Activated CD4-positive, alpha-beta memory T cell treated with anti-CD3 and anti-CD28 coated beads for 36 hours (primary cell): ENCODE measurements at places on chromosomes 7 and 10.

DNA sequence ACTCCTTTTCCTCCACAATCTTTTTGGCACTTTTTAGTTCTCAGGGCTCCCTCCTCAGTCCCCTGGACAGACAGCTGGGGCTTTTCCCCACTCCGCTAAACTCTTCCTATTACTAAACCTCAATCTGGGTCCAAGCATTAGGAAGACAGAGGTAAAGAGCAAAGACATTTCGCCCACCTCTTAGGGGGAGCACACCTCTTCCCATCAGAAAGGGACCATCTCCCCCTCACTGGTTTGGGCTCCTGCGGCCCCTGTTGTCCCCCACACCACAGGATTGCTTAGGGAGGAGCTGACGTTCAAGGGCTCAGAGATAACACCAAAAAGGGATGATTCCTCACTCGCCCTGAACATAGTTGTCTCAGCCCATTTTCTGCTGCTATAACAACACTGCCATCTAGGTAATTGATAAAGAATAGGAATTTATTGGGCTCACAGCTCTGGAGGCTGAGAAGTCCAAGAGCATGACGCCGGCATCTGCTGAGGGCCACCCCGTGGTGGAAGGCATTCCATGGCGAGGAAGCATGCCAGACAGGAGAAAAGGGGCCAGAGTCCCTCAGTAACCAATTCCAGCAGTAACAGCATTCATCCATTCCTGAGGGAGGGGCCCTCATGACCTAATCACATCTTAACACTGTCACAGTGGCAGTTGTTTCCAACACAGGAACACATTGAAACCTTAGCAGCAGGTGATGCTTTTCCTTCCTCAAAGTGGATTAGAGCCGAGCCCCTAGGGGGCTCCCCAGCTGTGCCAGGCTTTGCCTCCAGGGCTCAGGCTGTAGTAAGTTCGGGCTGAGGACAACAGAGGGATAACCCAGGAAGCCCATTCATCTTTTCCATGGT lies 209.6 kb downstream of the EBF3 start:
- DNase-seq, result no peak

DNA sequence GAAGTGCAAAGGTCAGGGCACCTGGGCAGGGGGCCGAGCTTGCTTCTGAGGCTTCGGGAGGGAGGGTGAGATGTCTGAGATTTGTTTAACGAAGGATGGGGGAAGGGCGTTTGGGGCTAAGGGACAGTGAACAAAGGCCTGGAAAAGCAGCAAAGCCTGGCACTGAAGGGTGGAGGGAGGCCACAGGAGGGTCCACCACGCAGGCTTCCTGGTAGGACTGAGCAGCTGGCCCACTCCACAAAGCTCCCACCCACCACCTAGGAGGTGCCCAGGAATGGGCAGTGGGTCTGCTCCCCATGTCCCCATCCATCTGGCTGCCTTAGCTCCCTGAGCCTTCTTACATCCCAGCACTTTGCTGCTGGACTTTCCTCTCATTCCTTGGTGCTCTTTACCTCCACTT lies 39.4 kb upstream of the CXCL12 start:
- DNase-seq, result no peak

DNA sequence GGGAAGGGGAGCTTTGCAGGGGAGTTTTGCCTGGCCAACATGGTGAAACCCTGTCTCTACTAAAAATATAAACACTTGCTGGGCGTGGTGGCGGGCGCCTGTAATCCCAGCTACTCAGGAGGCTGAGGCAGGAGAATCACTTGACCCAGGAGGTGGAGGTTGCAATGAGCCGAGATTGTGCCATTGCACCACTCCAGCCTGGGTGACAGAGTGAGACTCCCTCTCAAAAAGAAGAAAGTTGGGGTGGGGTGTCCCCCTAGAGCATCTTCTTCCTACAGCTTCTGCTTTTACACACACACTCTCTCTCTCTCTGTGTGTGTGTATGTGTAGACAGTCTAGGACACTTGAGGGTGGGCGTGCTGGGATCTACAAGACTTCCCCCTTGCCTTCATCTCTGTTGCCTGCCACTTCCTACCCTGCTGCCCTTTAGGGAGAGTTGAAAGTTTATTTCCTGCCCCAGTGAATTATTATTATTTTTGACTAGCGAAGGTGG lies 21.7 kb downstream of the PLAU start:
- DNase-seq, result no peak

DNA sequence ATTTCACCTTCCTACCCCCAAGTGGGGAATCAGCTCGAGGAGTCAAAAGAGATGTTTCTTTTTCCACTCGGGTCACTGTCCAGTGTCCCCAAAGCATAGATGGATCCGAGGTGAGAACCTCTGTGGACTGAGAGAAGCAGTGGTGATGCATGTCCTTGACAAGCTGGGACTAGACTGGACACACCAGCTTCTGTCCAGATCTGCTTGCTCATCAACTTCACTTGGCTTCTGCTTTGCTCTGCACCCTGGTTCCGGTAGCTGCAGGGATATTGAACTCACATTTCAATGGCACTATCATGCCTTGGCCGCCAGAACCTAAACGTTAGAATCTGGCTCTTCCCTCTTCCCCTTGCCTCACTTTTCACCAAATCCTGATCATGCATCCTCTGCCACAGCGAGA lies 50.3 kb upstream of the CXCL12 start:
- DNase-seq, result no peak

- no peak for DNase-seq
These were observed 525.2 kb downstream of the GFRA1 start for GRCh38 chr10:115747811-115748210.

- DNase-seq, result peak; percentile 44
These were observed 63.3 kb downstream of the RASGEF1A start for GRCh38 chr10:43203448-43204041.

DNA sequence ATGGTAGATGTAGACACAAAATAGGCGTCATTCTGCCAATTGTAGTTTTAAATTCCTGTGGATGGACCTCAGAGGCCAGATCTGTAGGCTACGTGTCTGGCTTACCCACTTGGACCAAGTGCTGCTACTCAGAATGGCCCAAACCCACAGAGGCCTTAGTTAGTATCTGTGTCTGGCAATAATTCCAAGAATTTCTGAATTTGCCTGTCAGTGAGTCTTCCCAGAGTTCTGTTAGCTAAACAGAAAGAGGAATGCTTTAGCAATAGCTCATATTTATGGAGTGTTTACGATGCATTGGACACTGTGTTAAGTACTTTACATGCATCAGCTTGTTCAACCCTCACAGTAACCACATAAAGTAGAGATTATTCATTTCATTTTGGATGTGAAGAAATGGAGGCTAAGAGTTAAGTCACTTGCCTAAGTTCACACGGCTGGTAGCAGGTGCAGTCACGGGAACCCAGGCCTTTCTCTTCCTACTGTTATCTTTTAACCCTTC lies 231.8 kb downstream of the PTEN start:
- DNase-seq, result no peak

- no peak for DNase-seq
These were observed 402.2 kb downstream of the ANKRD7 start for GRCh38 chr7:118626739-118627138.

- DNase-seq, result no peak
These were observed 48.2 kb downstream of the EZH2 start for GRCh38 chr7:148835854-148836253.

GRCh38 chr7:1325246-1325645 lies 92.6 kb downstream of the UNCX start:
- no peak for DNase-seq

DNA sequence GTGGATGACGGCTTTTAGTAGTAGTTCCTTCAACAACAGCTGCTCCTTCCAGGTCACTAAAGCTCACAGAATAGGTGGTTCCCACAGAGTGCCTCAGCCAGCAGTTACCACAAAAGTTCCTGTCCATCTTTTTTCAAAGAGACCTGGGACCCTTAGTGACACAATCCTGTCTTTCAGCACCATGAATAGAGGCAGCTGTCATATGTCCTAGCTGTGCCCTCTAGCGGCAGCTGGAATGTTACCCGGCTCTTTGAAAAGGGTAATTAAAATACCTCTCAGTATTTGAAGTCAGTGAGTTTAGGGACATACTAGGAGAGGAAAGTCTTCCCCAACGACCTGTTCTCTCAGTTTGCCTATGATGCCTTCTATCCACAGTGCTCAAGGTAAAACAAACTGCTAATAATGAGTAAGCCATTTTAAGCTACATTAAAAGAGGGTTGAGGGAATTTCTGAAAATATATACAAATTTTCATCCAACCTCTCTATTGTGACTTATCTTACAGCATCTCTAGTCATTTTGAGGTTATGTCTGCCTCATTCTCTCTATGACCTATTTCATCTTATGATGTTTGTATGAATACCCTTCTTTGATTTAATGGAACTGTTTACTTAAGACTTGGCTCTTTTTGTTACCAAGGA lies 290.8 kb downstream of the NXPH1 start:
- peak; percentile 19 for DNase-seq

DNA sequence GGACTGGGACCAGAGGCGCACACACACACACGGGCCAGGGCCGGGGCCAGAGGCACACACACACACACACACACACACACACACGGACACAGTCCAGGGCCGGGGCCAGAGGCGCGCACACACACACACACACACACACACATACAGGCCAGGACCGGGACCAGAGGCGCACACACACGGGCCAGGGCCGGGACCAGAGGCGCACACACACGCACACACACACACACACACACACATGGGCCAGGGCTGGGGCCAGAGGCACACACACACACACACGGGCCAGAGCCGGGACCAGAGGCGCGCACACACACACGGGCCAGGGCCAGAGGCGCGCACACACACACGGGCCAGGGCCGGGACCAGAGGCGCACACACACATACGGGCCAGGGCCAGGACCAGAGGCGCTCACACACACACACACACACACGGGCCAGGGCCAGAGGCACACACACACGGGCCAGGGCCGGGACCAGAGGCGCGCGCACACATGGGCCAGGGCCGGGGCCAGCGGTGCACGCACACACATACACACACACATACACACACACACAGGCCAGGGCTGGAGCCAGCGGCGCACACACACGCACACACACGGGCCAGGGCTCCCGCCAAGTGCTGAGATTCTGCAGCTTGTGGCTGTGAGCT lies 268.8 kb downstream of the ELFN1 start:
- DNase-seq, result no peak

DNA sequence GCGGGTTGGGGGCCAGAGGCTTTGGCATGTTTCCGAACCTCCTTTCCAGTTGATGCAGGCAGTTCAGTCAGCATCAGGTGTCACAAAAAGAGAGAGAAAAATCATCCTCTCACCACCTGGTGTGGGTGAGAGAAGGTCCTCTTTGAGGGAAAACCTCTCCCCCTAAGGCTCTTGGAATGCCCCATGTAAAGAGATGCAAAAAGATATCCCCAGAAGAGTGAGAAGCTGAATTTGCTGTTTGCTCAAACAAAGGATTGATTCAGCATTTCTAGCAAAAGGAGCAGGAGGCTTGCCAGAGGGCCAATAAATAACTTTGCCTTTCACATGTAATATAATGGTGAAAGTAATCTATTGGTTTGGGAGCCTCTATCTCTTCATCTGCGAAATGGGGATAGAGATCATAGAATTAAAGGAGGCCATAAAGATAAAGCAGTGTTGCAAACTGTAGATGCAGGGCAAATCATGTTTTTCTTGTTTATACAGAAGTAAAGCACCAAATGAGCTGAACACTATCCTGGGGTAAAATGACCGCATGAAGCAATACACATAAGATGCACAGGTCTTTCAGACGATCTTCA lies 425.9 kb downstream of the LRMDA start:
- no peak for DNase-seq

- DNase-seq, result no peak
These were observed 8.2 kb downstream of the TMEM270 start for GRCh38 chr7:73869011-73869798.

DNA sequence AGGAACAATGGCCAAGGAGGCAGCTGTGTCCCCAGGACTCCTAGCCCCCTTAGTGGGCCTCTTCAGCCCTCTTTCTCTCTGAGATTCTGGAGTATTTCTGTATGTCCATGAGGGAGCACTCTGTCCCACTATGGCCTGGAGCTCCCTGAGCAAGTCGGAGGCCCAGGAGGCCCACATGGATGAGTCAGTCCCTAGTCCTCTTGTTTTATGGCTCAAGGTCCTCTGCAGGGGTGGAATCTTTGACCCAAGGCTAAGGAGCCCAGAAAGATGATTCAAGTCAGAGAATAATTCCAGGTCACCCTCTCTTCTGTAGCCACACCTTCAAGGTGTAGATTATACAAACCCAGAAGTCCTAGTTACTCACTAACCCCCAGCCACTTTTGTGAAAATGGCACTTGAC lies 125.6 kb downstream of the PLXNA4 start:
- no peak for DNase-seq

- no peak for DNase-seq
These were observed 7.7 kb downstream of the CHPF2 start for GRCh38 chr7:151239837-151240459.

DNA sequence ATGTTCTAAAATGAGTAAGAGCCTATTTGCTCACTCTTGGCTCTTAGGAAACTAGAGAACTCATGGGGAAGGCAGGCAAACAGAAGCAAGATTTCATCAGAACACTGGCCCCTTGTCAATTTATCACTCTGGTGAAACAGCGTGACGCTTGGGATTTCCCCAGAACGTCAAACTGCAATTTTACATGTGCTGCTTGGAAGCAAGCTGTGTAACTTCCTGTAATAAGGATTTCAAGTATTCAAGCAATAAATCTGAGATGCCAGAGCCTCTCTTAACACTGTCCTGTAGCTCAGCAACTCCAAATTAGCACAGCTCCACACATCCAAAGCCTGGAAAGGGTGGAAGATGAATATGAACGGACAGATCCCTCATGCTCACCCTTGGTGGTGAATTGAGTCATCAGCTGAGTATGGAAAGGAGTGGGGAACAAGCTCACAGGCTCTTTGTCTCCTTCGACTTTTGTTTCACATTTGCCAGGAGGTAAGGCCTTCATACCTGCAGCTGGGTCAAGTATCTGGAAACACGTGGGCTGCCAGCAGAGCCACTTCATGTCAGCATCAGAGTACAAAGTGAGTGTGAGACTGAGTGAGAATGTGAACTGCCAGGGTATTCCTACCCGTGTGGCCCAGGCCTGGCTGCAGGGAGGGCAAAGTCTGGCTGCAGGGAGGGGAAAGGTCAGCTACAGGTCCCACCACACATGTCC lies 140.4 kb upstream of the NAMPT start:
- peak; percentile 91 for DNase-seq

DNA sequence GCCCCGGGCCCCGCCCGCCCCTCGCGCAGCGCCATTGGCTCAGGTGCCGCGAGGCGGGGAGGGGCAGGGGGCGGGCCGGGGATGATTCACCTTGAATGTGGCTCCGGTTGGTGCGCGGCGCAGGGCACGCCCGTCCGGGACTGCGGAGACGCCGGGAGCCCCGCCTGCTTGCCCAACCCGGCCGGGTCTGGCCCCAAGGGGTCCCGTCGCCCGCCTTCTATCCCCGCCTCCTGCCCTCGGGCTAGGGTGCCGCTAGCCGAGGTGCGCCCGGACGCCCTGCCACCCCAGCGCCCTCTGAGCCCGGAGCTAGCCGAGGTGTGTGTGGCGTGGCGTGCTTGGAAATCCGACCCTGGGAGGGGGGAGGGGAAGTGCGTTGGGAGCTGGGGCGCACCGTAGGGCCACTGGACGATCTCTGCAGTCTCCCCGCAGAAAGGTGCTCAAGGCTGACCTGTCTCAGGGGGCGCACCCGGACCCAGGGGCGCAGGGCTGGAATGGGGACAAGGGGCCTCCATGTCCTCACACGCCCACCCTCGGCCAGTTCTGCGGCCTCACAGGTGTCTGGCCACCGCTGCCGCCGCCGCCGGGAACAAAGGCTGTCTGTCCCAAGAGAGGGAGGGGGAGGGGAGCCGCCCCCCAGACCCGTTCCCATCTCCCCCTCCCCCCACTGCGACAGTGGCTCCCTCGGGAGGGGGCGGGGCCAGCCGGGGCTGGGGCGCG lies 168.9 kb downstream of the NRF1 start:
- peak; percentile 88 for DNase-seq

GRCh38 chr10:130901311-130902165 lies 410.0 kb downstream of the TCERG1L start:
- DNase-seq, result no peak

GRCh38 chr10:122419876-122420623 lies 34.4 kb upstream of the ARMS2 start:
- no peak for DNase-seq
